A549 treated with RU486 at 1 μM for 4 hours (cell line): ENCODE measurements at places on chromosomes 3 and 15. TPM values are rescaled to one million over a fixed set of nuclear protein-coding genes. Genes with fewer than 3 reads are reported as not detected.

TMIE gene
- total RNA-seq, result 0.13 to 0.24 TPM (median 0.18 TPM) in 4 of 5 replicates, not detected in the other

KBTBD13 gene
- not detected in 5 replicates for total RNA-seq

CCDC12 gene
- total RNA-seq, result 52.6 to 98.1 TPM (median 60.3 TPM) in 5 replicates

VPS13C gene
- 4.8 to 11.6 TPM (median 9.7 TPM) in 5 replicates for total RNA-seq

ACY1 gene
- 19.4 to 26.7 TPM (median 23.6 TPM) in 5 replicates for total RNA-seq

POTEB3 gene
- not detected in 5 replicates for total RNA-seq

RPS17 gene
- 3,969 to 4,458 TPM (median 4,149 TPM) in 5 replicates for total RNA-seq

BNC1 gene
- 0.47 to 0.62 TPM (median 0.53 TPM) in 5 replicates for total RNA-seq

RARRES1 gene
- total RNA-seq, result 9.2 to 13.4 TPM (median 11.7 TPM) in 5 replicates

GOLGA6L25 gene
- not detected in 5 replicates for total RNA-seq

SLC28A2 gene
- not detected in 5 replicates for total RNA-seq

ULK3 gene
- 24.9 to 37.6 TPM (median 32.2 TPM) in 5 replicates for total RNA-seq

MYO1E gene
- total RNA-seq, result 168 to 235 TPM (median 191 TPM) in 5 replicates

CFAP100 gene
- total RNA-seq, result not detected in 5 replicates

PCLAF gene
- total RNA-seq, result 142 to 290 TPM (median 167 TPM) in 5 replicates

NRROS gene
- not detected in 5 replicates for total RNA-seq

NPTN gene
- total RNA-seq, result 191 to 219 TPM (median 195 TPM) in 5 replicates

ALPK3 gene
- 0.02 to 0.12 TPM (median 0.09 TPM) in 5 replicates for total RNA-seq

ADIPOQ gene
- total RNA-seq, result not detected in 5 replicates

ZMYND10 gene
- total RNA-seq, result 0.87 to 1.4 TPM (median 1.1 TPM) in 5 replicates

TMEM158 gene
- 13.1 to 29.5 TPM (median 23.7 TPM) in 5 replicates for total RNA-seq

CSPG4 gene
- total RNA-seq, result 0.07 to 0.14 TPM (median 0.09 TPM) in 5 replicates

GJD2 gene
- total RNA-seq, result not detected in 5 replicates

SENP8 gene
- total RNA-seq, result 1.4 to 2.1 TPM (median 1.8 TPM) in 5 replicates

CTXN2 gene
- total RNA-seq, result 0.02 TPM in 1 of 5 replicates, not detected in the others

PTH1R gene
- 0.07 to 0.67 TPM (median 0.47 TPM) in 5 replicates for total RNA-seq

WNT7A gene
- 0.12 to 0.22 TPM (median 0.16 TPM) in 5 replicates for total RNA-seq

EIF5A2 gene
- total RNA-seq, result 9.7 to 15.9 TPM (median 15.1 TPM) in 5 replicates
